ENCODE measurements at places on chromosomes 13 and 19.

GRCh38 chr13:41762796-41763195 is 198.1 kb downstream of the VWA8 start:
- no peak for DNase-seq

GRCh38 chr13:35927567-35928021 is 203.6 kb downstream of the DCLK1 start:
- no peak for DNase-seq

DNA sequence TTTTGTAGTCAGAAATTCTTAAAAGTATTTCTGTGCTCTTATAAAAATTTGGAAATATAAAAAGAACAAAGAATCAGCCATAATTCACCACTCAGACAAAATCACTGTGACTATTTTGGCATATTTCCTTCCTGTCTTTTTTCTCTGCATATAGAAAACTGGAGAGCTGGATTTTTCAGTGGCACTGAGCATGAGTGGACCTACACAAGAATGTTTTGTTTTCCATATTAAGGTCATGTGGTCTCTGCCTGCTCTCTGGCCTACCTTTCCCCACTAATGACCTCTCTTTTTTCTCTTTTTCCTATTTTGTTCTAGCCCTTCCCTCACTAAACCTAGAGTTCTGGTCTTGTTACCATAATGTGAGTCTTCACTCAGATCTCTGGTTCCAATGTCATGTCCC is 17.6 kb upstream of the USP12 start:
- DNase-seq: no peak

DNA sequence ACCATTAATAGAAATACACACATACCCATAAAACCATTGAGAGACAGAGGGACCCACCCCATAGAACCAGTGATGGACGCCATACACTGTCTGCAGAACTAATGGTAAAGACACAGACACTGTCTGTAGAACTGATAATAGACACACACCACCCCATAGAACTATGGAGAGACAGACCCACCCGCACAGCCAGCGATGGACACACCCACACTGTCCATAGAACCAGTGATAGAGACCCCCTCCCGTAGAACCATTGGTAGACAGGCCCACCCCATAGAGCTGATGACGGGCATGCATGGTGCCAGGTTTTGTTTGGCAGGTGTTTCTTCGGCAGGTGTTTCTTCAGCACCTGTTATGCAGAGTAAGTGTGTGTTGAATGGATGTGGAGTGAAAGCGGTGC is 88.3 kb upstream of the TEX29 start:
- DNase-seq: no peak

GRCh38 chr13:49759503-49759902 is 33.0 kb downstream of the KPNA3 start:
- no peak for DNase-seq

GRCh38 chr13:109436055-109436622 is 350.2 kb downstream of the IRS2 start:
- DNase-seq: no peak

GRCh38 chr13:97367016-97367822 is 66.8 kb upstream of the RAP2A start:
- no peak for DNase-seq

GRCh38 chr13:97321616-97322321 is 99.6 kb downstream of the MBNL2 start:
- no peak for DNase-seq

GRCh38 chr13:71089056-71089455 is 777.9 kb downstream of the DACH1 start:
- DNase-seq: no peak

GRCh38 chr19:23273590-23274412 is 23.6 kb upstream of the ZNF724 start:
- peak; percentile 83 for DNase-seq

GRCh38 chr13:110245416-110245899 is 61.5 kb downstream of the COL4A1 start:
- no peak for DNase-seq

- no peak for DNase-seq
Measured at GRCh38 chr19:49403404-49404187, 15.5 kb downstream of the KASH5 start.

GRCh38 chr13:44574466-44574855 is 1.7 kb downstream of the TSC22D1 start:
- no peak for DNase-seq

DNA sequence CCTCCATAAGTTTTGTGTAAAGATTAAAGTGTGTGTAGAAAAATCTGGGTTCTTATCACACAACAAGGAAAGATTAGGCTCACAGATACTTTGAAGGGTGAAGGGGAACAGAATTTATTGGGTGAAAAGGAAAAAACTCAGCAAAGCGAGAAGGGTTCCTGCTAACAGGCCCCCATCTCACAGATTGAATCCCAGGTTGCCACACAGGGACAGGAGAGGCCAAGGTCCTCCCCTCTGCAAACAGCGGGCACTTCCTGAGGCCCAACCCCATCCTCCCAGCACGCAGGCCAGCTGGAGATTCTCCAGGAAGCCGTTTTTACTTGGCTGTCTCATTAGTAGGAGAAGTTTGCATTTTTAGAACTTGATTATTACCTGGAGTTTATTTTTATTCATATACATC is 15.2 kb upstream of the ERCC5 start:
- no peak for DNase-seq

DNA sequence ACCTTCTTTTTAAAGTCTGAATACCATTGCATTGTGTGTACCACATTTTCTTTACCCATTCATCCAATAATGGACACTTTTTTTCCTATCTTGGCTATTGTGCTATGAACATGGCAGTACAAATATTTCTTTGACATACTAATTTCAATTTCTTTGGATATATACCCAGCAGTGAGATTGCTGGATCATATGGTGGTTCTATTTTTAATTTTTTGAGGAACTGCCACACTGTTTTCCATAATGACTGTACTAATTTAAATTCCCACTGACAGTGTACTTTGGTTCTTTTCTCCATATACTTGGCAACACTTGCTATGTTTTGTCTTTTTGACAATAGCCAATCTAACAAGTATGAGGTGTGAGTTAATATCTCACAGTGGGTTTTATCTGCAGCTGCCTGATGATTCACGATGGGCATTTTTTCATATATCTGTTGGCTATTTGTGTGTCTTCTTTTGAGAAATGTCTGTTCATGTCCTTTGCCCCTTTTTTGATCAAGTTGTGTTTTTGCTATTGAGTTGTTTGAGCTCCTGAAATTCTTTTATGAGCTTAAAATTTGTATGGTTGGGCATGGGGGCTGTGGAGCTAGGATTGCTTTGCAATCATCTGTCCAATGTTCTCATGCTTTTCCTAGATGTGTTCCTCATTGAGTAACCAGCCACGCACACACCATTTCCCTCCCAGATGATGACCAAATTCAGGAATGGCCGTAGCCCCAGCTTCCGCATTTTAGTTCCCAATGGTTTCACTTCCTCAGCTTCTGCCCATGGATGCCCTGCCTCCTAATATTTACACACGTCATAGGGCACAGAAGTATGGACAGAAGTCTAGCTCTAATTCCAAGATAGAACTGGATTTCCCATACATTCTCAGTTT is 380.0 kb upstream of the SGCG start:
- no peak for DNase-seq

GRCh38 chr13:67515895-67516294 is 285.8 kb upstream of the PCDH9 start:
- DNase-seq: no peak

GRCh38 chr13:52969373-52969772 is 59.2 kb upstream of the OLFM4 start:
- DNase-seq: no peak

DNA sequence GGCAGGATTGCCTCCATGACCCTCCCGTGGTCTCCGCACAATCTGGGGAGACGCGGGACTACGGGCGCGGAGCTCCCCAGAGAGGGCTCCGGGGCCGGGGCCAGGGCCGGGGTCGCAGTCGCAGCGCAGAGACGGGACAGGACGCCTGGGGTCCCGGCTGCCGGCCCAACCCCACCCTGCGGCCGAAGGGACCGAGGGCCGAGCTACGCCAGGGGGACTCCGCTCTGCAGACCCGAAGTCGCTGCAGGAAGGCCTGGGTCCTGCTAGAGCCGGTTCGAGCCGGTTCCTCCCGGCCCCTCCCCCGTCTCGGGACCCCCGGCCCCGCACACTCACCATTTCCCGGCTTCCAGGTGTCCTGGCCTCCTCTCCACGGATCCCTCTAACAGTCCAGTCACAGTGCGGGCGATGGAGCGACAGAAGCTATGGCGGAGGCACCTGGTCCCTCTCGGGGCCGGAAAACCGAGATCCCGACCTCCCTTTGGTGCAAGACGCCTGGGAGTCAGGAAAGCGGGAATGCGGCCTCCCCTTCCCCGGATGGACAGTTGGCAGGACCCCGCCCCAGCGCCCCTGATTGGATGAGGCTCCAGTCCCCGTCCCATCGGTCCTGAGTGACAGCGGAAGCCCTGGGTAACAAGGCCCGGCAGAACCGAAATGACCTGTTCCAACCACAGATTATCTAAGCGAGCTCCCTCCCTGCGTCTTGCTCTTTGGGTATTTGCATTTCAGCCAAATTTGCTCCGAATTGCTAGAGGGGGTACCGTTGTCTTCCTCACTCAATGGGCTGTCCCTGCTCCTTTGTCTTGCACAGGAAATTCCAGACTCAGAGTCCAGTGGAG is at the start of gene ZNF625:
Gene ZNF625 (minus strand): TSS at position 512 of the 836 bp plus-strand sequence. CDS start 176 bp downstream, at position 336.
- DNase-seq: peak; percentile 55

DNA sequence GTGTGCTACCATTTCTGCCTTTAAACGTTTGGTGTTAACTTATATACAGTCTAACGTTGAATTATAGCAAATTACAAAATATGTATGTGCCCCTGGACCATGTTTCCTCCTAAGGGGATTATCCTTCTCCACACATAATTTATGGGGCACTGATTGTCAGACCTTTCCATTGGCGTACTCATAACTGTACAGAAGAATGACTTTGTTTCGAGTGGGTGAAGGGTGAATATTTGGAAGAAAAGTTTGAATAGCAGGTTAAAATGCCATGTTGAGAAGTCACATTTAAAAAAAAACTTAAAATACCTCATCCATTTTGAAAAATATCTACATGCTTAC is 58.8 kb downstream of the SLC10A2 start:
- DNase-seq: no peak

DNA sequence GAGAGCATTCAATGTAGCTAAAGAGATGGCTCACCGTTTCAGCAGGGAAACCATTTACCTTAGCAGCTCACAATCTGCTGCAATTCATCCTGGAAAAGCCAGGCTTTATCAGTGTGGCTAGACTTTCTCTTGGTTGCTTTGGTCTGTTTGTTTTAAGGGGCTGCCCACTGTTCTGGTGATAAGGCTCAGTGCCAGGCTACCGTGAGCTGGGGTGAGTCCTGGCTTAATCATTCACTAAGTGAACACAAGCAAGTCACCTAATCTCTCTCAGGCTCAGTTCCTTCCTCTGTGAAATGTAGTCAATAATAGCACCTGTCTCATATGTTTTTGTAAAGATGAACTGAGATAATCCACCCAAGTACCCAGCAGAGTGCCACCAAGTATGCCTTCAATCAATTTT is 229.0 kb downstream of the TEX29 start:
- no peak for DNase-seq

DNA sequence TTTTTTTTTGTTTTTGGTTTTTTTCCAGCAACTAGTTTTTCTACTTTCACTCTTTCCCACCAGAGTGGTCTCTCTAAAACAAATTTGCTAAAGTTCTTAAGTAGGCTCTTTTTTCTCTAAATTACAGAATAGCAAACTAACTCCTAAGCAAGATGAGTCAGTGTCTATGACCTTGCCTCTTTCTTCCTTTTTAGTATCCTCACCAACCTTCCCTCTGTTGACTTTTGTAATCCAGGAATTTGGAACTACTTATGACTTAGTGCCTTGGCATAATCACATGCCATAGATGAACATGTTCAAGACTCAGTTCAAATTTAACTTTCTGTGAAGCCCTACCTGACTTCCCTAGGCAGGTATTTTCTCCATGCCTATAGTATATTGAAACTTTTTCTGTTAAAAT is 32.3 kb upstream of the AKAP11 start:
- no peak for DNase-seq

DNA sequence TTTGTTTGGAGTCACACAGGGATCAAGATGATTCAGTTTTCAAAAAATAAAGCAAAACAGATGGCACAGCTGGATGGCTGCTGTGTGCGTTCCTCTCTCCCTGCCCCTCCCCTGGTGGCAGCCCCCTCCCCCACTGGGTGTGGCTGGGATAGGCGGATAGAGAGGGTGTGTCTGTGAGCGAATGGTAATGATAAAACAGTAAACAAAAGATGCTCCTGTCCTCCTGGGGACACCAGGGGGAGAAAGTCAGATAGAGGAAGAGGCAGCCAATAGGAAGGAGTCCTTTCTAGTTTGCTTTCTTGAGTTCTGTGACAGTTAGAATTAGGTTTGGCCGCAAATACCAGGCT is 6.5 kb downstream of the TMEM255B start:
- no peak for DNase-seq

DNA sequence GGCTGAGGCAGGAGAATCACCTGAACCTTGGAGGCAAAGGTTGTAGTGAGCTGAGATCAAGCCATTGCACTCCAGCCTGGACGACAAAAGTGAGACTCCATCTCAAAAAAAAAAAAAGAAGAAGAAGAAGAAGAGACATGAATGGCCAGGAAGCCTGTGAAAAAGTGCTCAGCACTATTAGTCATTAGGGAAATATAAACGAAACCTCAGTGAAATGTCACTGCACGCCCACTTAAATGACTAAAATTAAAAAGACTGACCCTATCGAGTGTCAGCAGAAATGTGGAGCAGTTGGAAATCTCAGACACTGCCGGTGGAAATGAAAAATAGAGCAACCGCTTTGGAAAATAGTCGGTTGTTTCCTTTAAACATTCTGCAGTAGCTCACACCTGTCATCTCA is 5.5 kb upstream of the TYROBP start:
- DNase-seq: no peak

GRCh38 chr13:84127597-84128128 is 245.4 kb upstream of the SLITRK1 start:
- no peak for DNase-seq

DNA sequence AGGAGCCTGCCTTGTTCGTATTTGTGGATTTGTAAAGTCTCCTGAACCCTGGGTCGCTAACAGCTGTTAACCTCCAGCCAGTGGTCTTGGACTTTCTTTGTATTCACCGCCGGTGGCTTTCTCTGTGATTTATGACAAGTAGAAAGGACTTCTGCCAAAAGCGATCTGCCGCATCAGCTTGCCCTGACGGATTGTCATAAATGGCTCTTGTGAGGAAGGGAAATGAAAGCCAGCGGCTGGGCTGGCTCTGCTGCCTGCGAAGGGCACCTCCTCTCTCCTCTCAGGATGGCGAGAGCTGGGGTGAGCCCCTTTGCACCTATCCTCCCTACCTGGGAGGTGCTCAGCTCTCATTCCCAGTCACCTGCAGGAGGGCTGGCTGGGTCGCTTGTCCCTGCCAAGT is 25.6 kb downstream of the DHRS12 start:
- no peak for DNase-seq

All from AML-193 (cell line).